Vagina (tissue), 2 donors: ENCODE measurements at places on chromosomes 2 and 18. TPM values are rescaled to one million over a fixed set of nuclear protein-coding genes. Genes with fewer than 3 reads are reported as not detected.

DNA sequence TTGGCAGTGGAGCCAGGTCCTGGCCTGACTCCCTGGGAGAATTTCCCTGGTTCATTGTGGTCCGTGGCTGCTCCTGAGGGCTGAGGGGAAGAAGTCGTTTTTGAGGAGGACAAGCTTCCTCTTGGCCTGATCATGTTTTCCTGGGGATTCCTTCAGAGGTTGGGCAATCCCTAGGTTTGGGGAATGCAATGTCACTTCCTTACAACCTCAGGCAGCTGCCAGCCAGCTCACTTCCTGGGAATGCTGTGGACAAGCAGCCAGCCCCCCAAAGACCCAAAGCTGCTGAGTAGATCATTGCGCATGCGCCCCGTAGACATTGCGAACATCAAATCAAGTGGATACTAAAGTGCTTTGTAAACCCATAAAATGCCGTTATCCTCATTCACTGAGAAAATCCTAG lies 7.7 kb upstream of the DNMT3A start:
- H3K4me3 ChIP-seq, result no peak overlapping the region
- no peaks in the 10 kb centered on the region for H3K4me1 ChIP-seq
- H3K36me3 ChIP-seq, result no peaks in the 10 kb centered on the region
- DNase-seq, result no peak
- no peak overlapping the region for H3K27ac ChIP-seq

DNA sequence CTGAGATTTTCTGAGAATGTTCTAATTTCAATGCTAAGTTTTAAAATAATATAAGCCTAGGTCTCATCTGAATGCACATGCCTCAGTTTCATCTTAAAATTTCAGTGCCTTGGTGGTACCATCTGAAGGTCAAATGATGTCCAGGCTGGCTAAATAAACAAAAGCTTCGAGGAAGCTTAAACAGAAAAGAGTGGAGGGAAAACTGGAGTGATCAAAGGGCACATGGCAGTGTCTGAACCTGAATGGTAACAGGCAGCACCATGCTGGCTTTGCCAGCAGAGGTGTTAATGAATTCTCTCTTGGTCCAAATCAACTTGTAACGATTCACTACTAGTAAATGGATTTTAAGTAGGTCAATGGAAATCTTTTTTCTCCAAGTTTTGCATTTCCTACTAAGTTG lies 158.4 kb upstream of the MEX3C start:
- no peaks in the 10 kb centered on the region for H3K4me1 ChIP-seq
- H3K4me3 ChIP-seq, result no peak overlapping the region
- H3K27ac ChIP-seq, result no peak overlapping the region
- no peaks in the 10 kb centered on the region for H3K36me3 ChIP-seq
- no peaks in the 10 kb centered on the region for H3K27me3 ChIP-seq

The GNLY gene
- 3.2 TPM for total RNA-seq

The ATL2 gene
- total RNA-seq, result 156 TPM
